GM13977 (cell line): ENCODE measurements at places on chromosomes 12 and 14.

GRCh38 chr12:66137937-66138336, 7.4 kb upstream of the LLPH start:
- no peak for DNase-seq

DNA sequence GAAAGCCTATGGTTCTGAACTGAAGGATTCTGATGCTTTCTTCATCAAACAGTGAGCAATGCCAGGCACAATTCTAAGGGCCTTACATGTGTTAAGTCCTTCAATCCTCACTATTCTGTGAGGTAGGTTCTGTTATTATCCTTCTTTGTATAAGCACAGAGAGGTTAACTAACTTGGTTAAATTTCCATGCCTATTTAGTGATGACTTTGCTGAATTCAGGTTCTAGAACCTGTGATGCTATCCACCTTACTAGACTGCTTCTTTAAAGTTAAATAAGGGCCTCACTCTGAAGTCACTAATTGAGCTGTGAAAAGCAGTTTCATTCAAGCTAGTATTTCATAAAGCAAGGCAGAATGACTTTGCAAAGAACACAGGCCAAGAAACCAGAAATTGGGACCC, 138.9 kb upstream of the PARP11 start:
- no peak for DNase-seq

DNA sequence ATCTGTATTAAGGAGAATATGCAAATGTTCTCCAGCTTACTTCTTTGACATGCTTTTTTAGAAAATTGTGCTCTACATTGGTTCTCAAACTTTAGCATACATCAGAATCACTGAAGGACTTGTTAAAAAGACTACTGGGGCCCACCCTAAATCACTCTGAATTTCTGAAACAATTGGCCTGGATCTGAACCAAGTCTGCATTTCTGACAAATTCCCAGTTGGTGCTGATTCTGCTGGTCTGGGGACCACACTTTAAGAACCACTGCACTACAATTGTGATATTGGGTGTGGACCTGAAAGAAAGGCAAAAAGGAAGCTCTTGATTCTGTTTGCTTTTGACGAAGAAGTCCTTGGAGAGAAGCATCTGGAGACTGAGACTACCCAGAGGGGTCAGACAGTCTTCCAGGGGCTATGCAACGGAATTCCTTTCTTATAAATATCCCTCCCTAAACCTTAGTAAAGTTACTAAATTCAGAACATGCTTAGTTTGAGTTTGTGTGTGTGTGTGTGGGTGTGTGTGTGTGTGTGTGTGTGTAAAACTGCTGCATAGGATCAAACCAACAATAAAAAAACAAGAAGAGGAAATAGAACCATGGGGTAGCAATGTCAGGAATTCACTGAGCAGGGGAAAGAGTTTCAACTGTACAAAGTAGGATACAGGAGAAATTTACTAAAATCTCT, 36.8 kb downstream of the EAPP start:
- no peak for DNase-seq

- DNase-seq: no peak
These were observed 7.2 kb upstream of the PLEKHG7 start for GRCh38 chr12:92695577-92695976.

DNA sequence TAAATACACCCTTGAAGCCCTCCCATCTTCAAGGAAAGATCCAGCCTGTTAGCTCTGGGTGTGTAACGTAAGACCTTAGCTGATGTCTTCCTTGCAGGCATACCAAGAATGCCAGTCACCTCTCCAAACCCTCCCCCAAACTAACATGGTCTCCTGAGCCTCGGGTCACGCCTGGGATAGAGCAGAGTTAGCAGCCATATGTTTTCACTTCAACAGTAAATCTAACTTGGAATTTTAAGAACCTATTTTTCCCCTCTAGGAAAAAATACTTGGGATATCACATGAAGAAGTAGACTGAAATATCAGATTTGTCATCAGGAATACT, 27.9 kb downstream of the BCL2L14 start:
- DNase-seq: no peak

GRCh38 chr14:27077214-27077613, 479.4 kb upstream of the NOVA1 start:
- DNase-seq: no peak

GRCh38 chr12:92625639-92626310, 77.0 kb upstream of the PLEKHG7 start:
- no peak for DNase-seq

- peak; percentile 57 for DNase-seq
These were observed 82.2 kb downstream of the PLEKHG7 start for GRCh38 chr12:92784797-92785562.

DNA sequence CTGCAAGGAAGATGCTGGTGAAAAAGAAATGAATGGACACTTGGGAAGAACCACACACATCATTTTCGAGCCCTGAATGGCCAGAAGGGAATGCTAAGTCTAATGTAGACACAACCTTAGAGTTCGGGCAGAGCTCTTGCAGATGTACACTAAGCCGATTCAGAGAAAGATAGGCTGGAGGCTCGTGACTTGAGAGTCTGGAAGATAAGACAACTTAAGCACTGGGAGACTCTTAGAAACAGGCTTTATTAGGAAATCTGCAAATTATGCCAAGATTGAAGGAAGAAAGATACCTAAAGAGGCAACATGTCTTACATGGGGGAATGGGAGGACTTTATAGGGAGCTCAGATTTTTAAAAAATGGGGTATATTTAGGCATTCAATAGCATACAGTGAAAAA, 13.5 kb downstream of the TBPL2 start:
- no peak for DNase-seq

DNA sequence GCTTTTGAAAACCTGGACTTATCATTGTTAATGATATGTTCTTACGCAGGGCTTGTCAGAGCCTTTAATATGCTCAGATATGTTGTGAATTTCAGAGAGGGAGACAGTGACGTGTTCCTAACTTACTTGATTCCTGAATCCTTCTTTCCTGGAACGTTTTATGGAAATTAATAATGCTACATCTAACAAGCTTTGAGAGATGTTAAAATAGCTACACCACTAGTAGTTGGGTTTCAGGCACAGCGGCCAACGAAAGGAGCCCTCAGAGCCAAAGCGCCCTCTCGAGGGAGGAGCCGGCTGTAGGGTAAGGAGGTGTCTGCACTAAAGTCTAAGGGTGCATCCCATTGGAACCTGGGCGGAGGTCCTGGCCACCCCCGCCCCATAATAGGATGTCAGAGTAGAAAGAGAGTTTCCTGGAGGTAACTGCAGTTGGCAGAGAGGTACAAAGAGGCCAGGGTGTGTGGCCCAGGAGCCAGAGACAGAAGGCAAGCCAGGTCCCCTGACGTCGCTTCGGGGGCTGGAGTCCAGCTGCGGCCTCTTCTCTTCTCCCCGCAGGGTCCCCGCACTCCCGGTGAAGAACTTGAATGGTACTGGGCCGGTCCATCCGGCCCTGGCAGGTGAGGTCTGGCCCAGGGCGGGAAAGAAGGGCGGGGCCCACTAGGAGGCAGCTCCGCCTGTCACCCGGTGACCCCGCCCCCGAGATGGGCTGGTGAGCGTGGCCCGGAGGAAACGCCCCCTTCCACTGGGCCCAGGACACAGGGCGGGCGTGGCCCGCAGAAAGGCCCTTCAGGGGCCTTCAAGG, 36.3 kb downstream of the DTX1 start:
- peak; percentile 76 for DNase-seq

DNA sequence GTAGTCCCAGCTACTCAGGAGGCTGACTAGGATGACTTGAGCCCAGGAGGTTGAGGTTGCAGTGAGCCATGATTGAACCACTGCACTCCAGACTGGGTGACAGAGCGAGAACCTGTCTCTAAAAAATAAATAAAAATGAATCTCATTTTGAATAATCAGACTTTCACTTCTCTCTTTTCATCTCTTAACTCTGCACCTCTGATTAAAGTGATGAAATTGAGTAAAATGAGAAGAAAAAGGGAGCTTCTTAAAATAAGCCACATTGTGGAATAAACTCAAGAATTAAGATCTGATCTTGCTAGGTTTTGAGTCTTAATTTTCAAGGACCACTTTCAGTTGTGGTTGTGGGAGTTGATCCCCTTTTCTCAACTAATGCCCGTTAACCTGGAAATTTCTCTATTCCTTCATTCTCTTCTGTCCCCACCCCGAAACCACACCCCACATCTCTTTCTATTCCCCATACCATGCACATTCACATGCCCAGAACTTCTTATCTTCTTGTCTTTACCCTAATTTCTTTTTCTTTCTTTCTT, 70.9 kb upstream of the ETV6 start:
- DNase-seq: no peak

DNA sequence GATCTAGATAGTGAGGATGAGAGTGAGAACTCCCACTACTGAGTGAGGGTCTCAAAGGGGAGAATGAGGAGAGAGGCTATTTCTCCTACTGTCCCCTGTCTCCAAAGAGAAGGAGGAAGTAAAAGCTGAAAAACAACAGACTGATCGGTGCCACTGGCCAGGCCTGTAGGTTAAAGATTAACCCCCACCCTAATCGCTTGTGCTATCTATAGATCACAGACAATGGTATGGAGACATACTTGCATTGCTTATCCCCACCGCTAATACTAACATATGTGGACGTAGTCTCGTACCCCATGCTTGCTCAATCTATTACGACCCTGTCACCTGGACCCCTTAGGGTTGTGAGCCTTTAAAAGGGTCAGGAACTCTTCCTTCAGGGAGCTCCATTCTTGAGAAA, 777.9 kb upstream of the TMEM132C start:
- DNase-seq: no peak

- peak; percentile 51 for DNase-seq
These were observed 584 bp downstream of the VRK1 start for GRCh38 chr14:96797582-96798349.

- no peak for DNase-seq
These were observed 507.6 kb downstream of the PCNX1 start for GRCh38 chr14:71414631-71415403.

DNA sequence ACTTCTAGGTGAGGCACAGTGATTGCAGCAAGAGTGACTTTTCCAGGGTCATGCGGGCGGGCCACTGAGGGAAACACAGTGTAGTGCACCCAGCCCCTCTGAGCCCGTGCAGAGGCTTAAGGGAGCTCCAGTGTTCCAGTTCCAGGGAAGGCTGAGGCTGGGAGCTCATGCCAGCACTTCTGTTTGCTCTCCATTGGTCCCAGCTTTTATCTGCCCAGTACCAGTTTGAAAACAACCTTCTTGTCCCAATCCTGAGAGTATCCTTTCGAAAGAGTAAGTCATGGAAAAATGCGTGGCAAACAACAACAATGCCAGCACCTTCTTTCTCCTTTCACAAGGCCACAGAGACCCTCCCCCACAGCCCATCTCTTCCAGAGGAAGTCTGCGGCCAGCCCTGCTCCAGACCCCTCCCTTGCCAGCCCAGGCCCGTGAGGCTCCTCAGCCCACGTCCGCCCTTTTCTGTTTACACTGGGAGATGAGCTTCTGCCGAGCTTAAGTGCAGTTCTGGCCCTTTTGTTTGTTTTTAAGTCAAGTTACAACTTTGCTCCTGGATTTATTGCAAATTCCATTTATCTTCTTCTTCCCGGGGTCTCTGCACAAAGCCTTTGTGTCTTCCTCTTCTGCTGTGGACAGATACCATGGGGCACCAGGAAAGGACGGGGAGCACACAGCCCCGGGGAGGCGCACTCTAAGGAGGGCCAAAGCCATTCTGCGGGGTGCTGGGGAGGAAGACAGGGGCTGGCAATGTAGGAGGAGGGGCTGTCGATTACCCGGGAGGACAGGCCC, 185.6 kb downstream of the ZFP36L1 start:
- no peak for DNase-seq

GRCh38 chr12:44972746-44973421, 78.0 kb downstream of the DBX2 start:
- DNase-seq: peak; percentile 17

DNA sequence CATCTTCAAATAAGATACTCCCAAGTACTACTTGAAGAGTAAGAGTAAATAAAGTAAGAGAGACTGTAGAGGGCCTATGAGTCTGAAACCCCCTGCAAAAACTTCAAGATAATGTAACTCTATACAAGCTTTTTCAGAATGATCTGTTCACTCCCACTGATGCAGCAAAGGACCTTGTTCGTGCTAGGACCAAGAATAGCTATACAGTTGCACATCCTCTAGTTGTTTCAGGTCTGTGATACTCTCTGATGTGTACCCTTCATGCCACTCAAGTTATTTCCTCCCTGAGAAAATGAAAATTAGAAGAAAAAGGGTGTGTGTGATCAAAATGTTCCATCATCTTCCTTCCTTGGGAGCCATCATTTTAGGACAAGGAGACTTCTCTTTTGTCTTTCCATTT, 204.4 kb downstream of the ALX1 start:
- DNase-seq: no peak

DNA sequence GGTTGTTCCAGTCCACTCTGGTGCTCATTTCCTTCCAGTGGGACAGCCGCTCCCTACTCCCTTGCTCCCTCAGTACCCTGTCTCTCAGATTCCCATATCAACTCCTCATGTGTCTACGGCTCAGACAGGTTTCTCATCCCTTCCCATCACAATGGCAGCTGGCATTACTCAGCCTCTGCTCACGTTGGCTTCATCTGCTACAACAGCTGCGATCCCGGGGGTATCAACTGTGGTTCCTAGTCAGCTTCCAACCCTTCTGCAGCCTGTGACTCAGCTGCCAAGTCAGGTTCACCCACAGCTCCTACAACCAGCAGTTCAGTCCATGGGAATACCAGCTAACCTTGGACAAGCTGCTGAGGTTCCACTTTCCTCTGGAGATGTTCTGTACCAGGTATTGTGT, 69.9 kb downstream of the RAD52 start:
- no peak for DNase-seq

- DNase-seq: no peak
These were observed 29.5 kb upstream of the RPLP0 start for GRCh38 chr12:120230326-120230973.

DNA sequence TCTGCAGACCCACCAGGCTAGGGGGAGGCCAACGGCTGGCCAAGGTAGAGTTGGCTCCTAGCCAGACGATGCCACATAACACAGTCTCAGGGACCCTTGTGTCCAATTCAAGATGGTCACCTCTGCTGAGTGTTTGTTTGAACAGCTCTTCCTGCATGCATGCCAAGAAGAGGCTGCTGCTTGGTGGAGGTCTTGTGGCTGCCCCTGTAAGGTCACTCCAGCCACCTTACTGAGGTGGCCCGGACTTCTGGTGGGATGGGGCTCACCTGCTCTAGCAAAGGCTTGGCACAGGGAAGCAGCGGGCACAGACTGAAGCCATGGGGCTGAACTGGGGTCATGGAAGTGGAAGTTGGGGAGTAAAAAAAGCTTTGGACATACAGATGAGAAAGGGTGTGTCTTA, 210.3 kb downstream of the GLT1D1 start:
- DNase-seq: no peak

DNA sequence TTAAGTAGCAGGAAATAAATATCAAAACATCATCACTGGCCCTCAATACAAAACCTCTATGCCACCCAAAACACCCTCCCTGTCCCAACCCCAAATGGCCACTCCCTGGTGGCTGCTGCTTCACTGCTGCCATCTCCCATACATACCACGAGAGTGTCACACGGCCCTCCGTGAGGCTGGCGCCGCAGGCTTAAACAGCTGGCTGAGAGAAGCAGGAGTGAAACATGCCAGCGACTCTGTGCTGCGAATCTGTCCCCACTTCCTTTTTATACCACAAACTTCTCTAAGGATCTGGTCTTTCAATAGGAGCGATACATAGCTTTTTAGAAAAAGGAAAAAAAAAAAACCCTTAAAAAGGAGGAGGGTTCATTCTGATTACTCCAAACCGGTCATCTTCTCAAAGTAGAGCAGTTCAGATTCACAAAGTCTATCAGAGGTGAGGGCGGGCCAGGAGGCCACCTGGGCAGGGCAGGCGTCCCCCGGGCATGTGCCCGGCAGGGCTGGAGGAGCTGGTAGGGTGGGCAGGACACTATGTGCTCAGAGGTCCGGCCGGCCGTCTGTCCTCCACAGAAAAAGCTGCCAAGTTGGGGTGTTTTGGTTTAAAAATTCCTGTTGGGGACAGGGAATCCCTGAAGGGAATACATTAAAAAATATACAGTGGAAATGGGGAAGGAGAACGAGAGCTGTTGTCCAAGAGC, 26.5 kb downstream of the MAX start:
- no peak for DNase-seq
